ENCODE measurements at places on chromosomes 3 and 15. TPM values are rescaled to one million over a fixed set of nuclear protein-coding genes. Genes with fewer than 3 reads are reported as not detected.

The PLA1A gene
- not detected for total RNA-seq

The SAXO2 gene
- 1.2 TPM for total RNA-seq

The GUCA1C gene
- total RNA-seq, result not detected

The CATSPER2 gene
- total RNA-seq, result 6.9 TPM

The IL17RC gene
- 0.34 TPM for total RNA-seq

The GRK7 gene
- total RNA-seq, result not detected

The TNFAIP8L3 gene
- 0.18 TPM for total RNA-seq

The DLL4 gene
- total RNA-seq, result not detected

The TMCO5A gene
- not detected for total RNA-seq

The KLHL6 gene
- total RNA-seq, result 31.7 TPM

The CYP1A1 gene
- 1.0 TPM for total RNA-seq

The MFGE8 gene
- 37.4 TPM for total RNA-seq

The STRIT1 gene
- total RNA-seq, result not detected

The RTP4 gene
- 12.9 TPM for total RNA-seq

The IGDCC3 gene
- not detected for total RNA-seq

The GCNT3 gene
- not detected for total RNA-seq

The SKOR1 gene
- total RNA-seq, result 0.18 TPM

The SAMD7 gene
- not detected for total RNA-seq

The LSAMP gene
- total RNA-seq, result not detected
